ENCODE measurements at places on chromosomes 7 and 10.

DNA sequence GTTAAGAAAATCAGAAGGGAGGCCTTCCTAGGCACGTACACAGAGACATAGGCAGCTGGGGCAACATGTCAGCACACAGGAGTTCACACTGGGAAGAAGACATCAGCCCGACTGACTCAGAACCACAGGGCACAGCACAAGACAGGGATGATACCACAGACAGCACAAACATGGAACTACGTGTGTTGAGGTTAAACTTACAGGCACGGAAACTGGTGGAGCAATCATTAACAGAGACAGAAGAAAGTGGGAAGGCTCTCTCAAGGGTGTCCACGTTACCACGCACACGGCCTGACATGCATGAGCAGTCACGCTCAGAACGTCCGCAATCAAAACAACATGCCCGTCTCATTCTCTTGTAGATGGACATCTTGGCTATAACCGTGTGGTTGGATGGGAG lies 636.4 kb downstream of the KCNMA1 start:
- no peak for DNase-seq

DNA sequence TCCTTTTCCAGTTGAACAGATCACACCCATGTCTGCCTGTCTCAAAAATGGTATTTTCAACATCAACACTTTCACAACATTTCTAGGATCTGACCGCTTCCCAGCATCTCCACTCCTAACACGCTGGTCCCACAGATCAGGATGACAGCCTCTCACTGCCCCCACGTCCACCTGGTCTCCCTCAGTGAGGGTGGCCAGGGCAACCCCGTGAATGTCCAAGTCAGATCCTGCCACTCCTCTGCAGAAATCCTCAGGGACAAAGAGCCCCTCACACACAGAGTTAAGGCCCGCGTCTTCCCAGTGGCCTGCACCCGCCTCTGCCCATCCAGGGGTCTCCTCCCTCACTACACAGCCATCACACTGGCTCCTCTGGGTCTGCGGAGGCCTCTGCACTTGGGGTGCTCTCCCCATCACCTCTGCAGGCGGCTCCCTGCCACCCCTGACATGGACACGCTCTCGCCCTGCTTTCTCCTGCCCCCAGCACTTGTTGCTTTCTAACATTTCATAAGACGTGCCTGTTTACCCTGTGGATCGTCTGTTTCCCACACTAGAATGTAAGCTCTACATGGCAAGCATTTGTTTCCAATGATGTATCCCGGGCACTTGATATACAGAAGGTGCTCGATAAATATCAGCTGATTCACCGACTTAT lies 20.0 kb downstream of the GNA12 start:
- DNase-seq, result no peak

- DNase-seq, result peak; percentile 80
These were observed 16.6 kb downstream of the ZNF862 start for GRCh38 chr7:149854611-149855360.

DNA sequence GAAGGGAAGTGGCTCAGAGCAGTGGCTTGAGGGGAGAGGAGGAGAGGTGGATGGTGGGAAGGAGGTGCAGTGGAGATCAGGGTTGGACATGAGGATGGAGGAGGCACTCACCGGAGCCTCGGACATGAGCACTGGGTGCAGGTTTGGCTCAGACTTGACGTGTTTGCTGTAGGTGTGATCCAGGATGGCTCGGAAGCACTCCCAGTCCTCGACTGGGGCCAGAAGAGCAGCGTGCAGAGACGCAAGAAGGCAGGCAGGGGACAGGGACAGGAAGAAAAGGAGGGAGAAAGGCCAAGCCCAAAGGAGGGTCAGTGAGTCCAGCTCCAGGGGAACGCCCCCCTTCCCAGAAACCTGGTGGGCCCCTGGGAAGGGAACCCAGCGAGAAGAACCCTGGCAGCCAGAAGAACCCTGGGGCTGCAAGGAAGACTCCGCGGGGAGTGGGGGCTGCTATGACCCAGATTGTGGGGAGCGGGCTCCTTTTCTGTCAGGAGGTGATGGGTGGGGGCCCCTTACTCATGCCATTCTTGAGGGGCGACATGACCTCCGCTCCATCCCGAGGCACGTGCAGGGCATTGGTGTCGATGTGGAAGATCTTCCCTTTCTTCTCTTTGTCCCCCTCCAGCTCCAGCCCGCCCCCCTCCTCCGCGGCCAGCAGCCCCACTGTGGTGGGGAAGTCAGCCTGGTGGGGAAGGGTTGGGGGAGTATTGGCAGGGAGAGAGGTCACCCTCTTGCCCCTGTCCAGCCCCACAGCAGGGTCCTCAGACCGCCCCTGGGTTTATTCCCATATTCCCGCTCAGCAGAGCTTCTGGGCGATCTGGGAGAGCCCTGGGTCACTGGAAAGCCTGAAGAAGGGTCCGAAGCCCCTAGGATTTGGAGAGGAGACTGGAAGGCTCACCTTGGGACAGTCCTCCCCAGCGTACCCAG lies 1.1 kb downstream of the ACTL6B start:
- DNase-seq, result no peak

DNA sequence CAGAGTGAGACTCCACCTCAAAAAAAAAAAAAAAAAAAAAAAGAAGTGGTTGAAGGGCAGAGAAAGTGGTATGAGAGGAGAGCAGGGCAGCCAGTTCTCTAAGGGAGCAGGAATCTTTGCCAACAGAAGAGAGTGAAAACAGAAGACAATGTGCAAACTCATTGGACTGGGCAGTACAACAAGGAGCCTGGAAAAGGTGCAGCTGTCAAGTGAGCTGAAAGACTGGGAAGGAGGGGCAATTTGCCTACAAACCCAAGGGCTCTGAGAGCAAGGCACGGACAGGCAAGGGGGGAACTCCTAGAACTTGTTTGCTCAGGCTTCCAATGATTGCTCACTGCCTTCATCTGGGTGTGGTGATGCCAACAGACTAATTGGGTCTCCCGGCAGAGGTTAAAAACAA lies 9.5 kb downstream of the ACTR1A start:
- DNase-seq, result no peak

- no peak for DNase-seq
These were observed 527.8 kb downstream of the LRMDA start for GRCh38 chr10:75959209-75959608.

DNA sequence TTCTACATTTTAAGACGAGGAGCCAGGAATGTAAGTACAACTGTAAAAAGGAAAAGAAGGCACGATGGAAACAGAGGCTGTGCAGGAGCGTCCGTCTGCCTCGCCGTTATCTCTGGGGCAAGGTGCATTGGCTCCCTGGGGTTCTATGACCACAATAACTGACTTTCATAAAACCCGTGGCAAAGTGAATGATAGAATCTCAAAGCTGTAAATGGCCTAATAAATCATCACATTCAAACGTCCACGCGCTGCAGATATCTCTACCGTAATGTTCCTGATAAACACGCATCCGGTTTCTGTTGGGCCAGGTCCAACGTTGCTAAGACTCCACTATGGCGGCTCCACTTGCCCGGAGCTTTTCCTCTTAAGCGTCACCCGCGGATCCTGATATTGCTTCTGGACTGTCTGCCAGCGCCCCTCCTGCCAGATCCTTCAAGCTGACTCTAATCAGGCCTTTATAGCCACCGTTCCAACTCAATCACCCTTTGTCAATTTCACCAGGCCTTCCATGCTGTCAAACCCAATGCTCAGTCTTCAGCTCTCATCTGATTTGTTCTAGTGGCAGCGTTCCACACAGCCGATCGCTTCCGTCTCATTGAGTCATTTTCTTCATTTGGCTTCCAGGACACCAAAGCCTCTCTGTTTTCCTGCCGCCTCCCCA lies 265.6 kb upstream of the FOXK1 start:
- peak; percentile 15 for DNase-seq

- DNase-seq, result no peak
These were observed 6.5 kb upstream of the PURB start for GRCh38 chr7:44891791-44892190.

DNA sequence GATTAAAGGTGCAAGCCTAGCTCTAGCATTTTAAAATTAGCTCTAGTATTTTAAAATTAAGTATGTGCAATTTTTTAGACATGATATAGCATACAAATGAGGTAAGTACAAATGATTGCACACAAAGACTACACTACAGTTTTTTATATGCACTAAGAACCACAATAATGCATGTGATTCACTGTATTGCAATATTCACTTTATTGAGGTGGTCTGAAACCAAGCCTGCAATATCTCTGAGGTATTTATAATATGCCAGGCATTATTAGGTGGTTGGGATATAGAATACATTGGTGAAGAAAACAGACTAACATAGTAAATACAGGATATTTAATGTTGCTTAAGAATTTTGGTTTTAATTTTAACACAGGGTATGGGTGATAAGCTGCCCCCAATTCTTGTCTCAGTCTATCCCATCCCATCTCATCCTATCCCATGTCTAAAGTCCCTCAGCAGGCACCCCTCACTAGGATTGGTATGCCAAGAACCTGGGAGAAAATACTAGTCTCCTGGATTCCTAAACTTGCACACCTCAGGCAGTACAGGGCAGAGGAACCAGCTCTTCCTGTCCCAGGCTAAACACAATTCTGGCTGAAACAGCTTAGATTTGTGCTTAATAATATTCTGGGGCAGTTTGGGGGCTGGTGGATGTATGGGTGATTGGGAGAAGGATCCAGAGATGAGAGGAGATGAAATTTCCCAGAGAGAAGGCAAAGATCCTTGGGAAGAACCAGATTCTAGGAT lies 90.4 kb downstream of the HIPK2 start:
- DNase-seq, result no peak

DNA sequence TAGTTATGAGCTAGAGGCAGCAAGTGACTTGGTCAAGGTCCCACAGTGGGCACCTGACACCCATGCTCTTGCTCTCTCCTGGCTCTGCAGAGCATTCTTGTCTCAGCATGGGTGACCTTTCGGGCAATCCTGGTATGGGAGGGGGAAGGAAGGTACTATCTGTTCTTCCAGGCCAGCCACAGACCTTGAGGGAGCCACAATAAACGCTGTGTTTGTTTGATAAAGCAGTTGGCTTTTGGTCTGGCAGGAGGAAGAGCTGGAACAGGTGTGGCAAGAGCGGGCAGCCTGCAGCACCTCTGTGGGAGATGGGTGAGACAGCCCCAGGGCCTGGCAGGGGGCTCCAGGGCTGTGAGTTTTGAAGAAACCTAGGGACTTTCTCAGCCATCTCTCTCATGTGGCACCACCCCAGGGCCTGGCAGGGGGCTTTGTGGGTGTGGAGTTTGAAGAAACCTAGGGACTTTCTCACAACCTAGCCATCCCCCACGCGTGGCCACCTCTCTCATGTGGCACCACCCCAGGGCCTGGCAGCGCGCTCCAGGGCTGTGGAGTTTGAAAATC lies 11.4 kb downstream of the CLDN3 start:
- DNase-seq, result no peak

GRCh38 chr7:28126410-28127041 lies 54.1 kb downstream of the JAZF1 start:
- DNase-seq, result no peak

DNA sequence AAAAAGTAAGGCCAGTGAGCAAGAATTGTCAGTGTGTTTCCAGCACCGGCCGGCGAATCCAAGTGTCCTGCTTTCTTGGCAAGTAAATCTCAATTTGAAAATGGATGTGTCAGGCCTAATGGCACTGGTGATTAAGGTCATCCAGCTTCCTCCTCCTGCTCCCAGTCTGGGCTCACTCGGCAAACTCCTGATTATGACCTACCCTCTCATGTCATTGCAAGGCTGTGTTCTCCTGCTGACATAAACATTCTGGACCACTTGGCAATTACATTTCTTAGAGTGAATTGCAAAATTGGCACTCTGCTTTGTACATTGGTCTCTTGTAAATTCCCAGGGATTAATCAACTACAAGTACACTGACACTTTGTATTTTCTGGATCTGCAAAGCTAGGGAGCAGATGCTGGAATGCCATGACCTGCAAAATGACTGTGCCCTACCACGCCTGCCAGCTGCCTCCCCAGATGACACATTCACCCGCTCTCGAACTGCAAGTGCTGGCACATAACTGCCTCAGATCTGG lies 473.8 kb downstream of the KIF20B start:
- DNase-seq, result no peak

GRCh38 chr7:39952374-39952773 lies 2.3 kb downstream of the CDK13 start:
- DNase-seq, result no peak

- no peak for DNase-seq
These were observed 256.9 kb upstream of the CDC14C start for GRCh38 chr7:48667407-48667806.

DNA sequence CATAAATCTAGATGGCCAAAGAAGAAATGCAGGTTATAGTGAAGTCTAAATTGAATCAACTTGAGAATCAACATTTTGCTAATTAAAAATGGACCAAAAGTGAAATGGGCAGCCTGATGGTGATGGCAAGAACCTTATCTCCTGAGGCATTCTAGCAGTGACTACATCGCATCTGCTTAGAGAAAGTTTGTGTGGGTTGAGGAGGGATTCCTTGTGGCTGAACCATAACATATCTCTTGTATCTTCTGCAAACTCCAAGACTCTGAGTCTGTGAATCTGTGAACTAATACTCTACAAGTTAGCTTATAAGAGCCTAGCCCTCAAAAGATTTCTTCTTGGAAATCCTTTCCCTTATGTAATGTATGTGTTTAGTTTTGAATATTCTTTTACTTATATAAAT lies 85.6 kb downstream of the PRKG1 start:
- DNase-seq, result no peak

- DNase-seq, result no peak
These were observed 179.1 kb downstream of the TCF7L2 start for GRCh38 chr10:113129117-113129516.

GRCh38 chr10:78905015-78905956 lies 163.5 kb upstream of the ZMIZ1 start:
- DNase-seq, result peak; percentile 17

- no peak for DNase-seq
These were observed 117.7 kb downstream of the ANKRD61 start for GRCh38 chr7:6148724-6149360.

DNA sequence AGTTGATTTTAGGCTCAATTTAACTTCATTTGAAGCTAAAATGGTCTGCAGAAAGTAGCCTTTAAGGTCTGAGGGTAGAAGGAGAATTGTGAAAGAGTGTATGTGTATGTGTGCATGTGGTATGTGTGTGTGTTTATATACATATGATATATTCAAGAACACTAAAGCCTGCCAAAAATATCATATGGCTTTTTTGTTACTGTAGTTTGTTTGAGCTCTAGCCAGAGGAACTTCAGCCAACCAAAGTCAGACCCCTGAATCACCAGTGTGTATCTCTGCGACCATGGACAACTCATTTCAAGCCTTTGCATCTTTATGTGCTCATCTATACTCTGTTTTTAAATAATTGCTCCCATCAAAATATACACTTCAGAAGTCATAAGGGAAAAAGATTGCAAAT lies 58.4 kb upstream of the HDAC9 start:
- DNase-seq, result no peak

- no peak for DNase-seq
These were observed 18.1 kb upstream of the SORBS1 start for GRCh38 chr10:95579292-95579691.

All from NCI-H526 (cell line).